ENCODE measurements at places on chromosomes 7 and 10.

DNA sequence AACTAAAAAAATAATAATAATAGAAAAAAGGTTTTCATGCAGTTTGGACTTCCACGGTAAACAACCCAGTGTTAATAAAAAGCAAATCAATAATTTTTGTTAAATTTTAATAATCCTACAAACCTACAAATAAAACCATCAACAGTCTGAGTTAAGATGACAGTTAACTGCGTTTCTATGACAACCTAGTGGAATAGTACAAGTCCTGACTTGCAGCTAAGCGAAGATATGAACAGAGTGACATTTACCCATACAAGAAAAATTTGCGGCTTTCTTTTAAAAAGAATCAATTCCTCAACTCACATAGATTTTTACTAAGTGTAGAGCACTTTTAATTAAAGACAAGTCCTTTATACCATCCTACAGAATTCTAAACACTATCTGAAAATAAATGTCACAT, 35.6 kb downstream of the VPS41 start:
- DNase-seq = no peak

DNA sequence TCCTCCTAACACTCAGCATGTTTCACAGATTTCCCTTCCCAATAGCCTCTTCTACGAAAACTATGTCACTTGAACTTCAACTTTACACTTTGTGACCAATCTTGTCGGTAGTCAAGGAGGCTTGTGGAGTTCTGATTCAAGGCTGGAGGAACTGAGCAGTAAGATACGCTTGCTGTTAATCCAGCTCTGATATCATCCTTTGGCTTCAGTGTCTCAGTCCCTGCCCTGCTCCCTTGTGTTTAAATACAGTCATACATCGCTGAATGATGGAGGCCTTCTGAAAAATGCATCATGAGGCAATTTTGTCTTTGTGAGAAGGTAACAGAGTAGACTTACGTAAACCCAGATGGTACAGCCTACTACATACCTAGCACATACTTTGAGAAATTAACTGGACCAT, 173.6 kb downstream of the RNF133 start:
- DNase-seq = no peak

DNA sequence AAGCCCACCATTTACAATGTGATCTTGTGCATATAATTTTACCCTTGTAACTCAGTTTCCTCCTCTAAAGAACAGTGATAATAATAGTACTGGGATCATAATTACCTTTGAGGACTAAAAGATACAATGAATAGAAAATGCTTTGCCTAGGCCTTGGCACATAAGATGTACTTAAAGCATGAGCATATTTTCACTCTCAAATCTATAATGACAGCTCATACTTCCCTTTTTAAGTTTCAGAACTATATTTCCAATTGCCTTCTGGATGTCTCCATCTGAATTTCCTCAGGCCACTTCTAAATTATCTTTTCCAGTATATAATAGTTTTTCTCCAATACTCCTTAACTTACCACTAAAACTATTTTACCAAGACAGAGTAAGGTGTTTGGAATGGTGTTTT, 13.3 kb upstream of the ITGB8 start:
- DNase-seq = no peak

DNA sequence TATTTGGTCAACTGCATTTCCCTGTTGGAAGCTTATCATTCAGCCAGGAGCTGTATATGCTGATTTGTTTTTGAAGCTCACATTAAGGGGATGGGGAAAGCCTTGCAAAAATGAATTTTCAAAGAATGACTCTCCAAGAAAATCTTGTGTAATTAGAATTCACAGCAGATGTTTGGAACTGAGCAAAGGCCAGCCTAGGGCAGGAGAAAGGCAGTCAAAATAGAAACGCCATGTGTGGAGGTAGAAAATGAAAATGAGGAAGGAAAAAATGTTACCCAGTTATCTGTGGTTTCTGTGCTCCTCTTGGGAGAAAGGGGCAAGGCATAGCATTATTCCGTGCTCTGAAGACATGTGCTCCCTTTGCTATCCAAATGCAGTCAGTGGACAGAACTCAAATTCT, 93.5 kb downstream of the NRP1 start:
- DNase-seq = peak; percentile 85

DNA sequence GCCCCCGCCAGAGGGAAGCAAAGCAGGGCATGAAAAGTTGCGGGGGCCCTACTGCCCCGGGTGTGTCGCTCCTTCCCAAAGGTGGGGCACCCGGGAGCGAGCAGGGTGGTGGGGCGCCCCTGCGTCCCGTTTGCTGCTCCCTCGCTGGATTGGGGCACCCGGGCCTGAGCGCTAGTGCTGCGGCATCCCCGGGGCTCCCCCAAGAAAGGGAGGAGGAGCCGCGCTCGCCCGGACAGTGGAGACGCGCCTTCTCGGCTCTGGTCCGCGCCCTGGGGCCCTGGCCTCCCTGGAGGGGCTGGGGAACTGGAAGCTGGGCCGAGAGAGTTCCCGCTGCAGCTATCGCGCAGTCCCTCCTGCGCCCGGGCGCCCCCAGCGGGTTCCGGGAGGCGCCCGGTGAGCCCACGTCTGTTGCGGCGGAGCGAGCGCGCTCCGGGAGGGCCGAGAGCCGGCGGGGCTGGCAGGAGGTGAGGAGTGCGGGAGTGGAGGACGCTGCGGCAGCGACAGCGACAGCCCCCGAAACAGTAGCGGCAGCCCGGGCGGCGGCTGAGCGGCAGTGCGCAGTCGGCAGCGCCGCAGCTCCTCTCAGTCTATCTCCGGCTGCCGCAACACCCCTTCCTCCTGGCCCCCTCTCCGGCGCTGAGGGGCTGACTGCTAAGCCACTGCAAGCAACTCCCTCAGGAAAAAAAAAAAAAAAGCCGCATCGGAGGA, 504 bp upstream of the BMPER start:
- peak; percentile 70 for DNase-seq

DNA sequence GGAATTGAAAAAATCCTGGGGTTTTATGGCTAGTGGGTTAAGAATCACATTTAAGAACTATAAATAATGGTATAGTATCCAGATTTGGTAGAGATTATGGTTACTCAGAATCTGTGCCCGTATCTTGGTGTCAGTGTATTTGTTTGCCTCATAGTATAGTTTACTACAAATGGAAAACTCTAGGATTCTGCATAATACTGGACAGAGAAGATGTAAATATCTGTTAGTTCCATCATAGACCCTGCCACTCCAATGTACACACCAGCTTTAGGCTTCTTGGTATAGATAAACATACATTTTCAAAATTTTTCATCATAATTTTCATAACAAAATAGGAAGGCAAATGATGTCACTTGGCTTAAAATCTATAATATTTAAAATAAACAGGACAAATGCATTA, 108.1 kb downstream of the CFTR start:
- no peak for DNase-seq

- no peak for DNase-seq
These were observed 40.9 kb upstream of the ZNF365 start for GRCh38 chr10:62333135-62333889.

DNA sequence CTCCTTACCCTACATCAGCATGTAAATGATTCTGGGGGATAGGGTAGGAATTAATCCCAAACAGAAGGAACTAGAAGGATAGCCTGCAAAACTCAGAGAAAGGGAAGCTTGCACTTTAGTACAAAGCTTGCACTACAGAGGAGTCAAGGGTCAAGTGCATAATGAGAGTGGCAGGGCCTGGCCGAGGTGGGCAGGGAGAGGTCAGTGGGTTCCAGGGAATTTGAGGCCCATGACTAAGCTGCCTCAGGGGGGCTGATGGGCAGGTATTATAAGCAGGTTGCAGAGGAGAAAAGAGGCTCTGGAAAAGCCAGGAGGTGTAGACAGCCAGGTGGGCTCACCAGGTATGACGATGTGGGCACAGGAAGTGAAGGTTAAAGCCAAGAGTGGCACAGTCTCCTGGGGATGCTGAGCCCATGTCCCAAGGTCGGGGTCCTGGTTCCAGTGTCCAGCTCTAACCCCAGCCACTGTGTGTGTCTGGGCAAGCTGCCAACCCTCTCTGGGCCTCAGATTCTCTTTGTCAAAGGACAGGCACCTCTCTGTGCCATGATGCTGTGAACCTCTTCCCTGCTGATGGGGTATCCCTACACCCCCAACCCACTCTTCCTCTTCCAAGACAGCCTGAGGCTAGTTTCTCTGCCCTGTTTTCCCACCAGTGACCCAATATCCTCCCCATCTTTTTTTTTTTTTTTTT, 32.0 kb upstream of the ELN start:
- peak; percentile 41 for DNase-seq

- DNase-seq = peak; percentile 46
These were observed 70.2 kb downstream of the PRTFDC1 start for GRCh38 chr10:24882047-24882698.

DNA sequence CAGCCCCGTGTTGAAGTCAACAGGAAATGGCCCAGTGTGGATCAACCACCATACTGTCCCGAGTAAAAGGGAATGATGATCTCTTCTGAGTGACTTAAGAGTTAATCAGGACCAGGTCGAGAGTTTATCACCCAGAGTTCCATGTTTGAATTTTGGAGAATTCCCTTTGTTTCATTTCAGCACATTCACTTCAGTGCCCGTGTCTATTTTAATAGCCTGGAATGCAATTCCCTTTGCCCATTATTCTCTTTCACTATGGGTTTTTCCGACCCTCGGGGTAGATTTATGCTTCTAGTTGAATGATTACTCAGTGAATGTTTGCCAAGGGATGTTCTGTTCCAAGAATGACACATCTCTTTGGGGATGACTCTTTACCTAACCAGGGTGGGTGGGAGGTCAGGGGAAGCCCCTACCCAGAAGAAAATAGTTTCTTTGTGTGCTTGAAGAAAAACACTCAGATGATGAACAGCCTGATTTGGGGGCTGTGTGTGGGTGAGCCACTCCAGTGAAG, 594.9 kb downstream of the INHBA start:
- peak; percentile 63 for DNase-seq

- DNase-seq = no peak
These were observed 30.3 kb downstream of the C7orf33 start for GRCh38 chr7:148620749-148621359.
